Activated naive CD4-positive, alpha-beta T cell treated with anti-CD3 and anti-CD28 coated beads, Interleukin-2, amount 50 U/mL, for 16 hours (primary cell): ENCODE measurements at places on chromosomes 5 and 9.

DNA sequence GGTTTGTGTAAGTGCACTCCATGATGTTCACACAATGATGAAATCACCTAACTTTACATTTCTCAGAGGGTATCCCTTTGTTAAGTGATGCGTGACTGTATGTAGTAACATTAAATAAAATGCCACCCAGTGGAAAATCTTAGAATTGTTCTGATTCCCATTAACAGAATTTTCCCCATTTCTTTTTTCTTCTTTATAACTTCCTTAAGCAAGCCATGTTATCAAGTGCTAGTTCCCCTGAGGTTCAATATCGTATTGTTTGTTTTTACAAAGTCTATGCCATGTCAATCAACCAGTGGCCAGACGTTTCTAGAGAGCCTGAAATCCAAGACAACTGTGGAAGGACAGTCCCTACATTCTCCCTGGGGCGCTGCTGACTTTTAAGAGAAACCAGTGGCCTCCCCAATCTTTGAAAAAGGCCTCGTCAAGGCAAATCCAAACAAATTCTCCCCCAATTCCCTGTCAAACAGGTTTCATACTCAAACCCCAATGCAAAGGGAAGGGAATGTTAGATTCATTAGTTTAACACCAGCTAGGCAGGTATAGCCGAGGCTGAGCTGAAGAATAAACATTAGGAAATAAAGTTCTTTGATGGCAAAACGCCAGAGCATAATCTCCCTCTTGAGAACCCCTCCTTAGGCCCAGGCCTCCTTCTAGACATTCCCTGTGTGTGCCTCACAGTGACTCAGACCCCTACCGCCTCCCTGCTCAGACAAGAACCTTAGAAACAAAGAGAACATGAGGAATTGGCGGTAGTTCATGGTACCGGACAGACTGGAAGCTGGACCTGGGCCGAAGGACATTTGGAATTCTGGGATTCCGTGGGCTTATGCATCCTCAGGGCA is 198.7 kb downstream of the GNA14 start:
- DNase-seq, result no peak

DNA sequence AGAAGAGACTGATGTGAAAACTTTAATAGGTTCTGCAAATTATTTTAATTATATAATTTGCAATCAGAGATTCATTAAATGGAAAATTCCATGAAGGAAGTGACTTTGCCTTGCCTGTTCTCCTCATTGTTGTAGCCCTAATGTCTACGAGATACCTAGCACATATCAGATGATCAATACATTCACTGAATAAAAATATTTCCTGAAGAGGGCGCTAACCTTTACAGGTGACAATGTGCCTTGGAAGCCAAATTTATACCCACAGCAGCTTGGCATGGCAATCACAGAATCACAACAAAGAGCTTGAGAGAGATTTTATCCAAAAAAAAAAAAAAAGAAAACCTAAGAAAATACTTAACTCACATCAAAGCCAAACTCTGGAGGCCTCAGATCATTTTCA is 17.4 kb downstream of the HAUS6 start:
- DNase-seq, result no peak

DNA sequence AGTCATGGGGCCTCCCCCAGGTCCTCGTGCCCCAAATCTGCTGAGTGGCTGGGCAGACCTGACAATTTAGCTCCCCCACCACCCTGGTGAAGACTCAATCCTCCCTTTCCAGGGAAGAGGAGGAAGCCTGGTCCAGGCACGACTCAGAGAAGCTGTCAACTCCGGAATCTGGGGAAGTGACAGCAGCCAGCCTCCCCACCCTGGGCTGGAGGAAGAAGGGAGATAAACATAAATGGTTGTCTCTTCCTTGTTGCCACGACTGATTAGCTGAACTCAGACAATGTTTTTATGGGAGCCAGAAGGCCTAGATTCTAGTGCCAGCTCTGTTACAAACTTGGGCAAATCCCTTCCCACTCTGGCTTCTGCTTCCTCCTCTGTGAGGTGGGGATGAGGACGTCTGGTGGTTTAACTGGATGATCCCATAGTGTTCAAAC is 15.4 kb downstream of the CCDC69 start:
- no peak for DNase-seq

- peak; percentile 30 for DNase-seq
These were observed 661 bp downstream of the NSMF start for GRCh38 chr9:137458194-137459151.

GRCh38 chr5:56598941-56599340 is 216.4 kb upstream of the MAP3K1 start:
- DNase-seq, result no peak

GRCh38 chr9:127300886-127301447 is 36.4 kb downstream of the GARNL3 start:
- DNase-seq, result no peak

DNA sequence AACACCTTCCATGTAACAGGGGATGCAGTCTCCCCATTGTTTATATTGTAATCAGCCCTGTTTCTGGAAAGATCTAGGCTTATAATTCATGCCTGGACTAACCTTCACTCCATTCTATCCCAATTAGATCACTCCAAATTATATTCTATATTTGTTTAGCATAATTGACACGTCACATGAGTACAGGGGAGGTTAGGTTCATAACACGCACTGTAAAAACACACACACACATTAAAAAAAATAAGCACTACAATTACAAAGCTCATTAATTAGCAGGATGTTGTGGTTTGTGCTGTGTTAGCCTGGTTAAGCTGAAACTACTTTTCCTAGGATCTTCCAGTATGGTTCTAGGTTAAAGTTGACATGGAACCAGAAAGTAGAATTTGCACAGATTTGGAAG is 126.0 kb downstream of the MLLT3 start:
- DNase-seq, result no peak

GRCh38 chr5:51651476-51651875 is 268.2 kb downstream of the ISL1 start:
- DNase-seq, result no peak

- no peak for DNase-seq
These were observed 116.5 kb downstream of the SLC1A3 start for GRCh38 chr5:36722900-36723299.

DNA sequence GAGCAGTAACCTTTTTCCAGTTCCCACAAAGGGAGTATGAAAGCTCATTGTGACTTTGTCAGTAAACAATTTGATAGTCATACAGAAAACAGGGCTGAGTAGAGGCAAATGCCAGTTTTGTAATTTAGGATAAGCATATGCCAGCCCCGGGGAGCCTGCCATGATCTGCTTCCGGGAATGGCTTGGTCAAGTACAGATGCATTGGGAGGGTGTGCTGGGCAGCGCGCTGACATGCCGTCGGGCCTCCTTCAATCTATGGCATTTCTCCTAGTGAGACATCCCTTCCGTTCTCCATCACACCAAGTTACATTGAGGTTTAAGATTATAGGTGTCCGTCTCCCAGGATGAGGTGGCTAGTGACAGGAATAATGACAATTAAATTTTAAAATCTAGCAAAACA is 48.6 kb downstream of the GNA14 start:
- DNase-seq, result no peak

- no peak for DNase-seq
These were observed 165.7 kb downstream of the CEMIP2 start for GRCh38 chr9:71602652-71603051.

DNA sequence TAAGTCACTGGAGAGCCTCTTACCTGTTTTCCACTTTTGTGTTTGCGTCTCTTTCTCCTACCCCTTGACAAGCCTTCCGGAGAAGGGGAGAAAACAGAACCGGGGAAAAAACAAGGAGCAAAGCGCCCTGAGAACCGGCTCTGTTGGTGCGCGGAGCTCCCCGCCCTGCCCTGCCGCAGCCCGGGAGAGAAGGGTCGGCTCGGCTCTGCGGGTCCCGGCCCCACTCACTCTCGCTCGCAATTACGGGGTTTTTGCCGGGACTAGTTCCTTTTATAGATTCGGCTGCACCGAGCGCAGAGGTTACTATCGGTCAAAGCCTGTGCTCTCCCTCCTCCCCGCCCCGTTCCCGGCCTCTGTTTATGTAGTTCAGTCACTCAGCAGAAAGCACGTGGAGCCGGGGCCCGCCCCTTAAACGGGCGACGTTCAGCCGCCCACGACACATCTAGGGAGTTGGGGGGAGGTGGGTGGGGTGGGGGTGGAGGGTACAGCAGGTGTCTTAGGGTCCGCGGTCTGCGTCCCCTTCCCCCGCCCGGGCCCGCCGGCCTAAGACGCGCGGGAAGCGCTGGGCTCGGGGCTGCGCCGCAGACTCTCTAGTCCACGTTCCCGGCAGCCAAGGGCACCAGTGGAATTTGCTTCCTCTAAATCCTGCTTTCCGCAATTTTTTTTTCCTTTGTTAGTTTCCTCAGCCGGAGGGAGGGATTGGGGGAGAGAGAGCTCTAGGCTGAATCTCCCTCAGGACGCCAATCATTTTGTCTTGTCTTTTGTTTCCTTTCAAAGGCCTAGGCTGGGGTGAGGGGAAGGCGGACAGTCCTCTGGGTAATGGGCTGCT is at the start of gene ABCA1:
Gene ABCA1, minus strand, starts transcription at position 244 of the 829 bp plus-strand sequence. CDS start 24,476 bp downstream, outside the sequence.
- peak; percentile 74 for DNase-seq

DNA sequence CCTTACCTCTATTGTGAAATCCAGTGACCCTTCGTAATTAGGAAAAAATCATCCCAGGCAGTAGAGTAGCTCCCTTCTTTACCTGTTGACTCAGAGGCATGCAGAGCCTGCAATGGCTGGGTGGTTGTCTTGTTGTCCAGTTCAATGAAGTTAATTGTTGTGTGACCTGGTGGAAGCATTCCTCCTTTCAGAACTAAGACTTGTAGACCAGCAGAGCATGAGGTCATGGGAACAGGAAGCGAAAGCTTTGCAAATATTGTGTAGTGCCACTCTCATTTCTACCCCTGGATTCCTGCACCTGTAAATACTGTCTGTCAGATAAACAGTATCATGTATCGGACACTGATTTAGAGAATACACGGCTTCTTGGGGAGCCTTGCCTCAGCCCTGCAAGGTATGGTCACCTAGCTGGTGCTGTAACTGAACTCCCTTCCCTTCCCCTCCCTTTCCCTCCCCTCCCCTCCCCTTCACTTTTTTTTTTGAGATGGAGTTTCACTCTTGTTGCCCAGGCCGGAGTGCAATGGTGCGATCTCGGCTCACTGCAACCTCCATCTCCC is 5.7 kb upstream of the PRXL2C start:
- DNase-seq, result no peak

- no peak for DNase-seq
These were observed 328.2 kb downstream of the TUSC1 start for GRCh38 chr9:25350011-25350410.

DNA sequence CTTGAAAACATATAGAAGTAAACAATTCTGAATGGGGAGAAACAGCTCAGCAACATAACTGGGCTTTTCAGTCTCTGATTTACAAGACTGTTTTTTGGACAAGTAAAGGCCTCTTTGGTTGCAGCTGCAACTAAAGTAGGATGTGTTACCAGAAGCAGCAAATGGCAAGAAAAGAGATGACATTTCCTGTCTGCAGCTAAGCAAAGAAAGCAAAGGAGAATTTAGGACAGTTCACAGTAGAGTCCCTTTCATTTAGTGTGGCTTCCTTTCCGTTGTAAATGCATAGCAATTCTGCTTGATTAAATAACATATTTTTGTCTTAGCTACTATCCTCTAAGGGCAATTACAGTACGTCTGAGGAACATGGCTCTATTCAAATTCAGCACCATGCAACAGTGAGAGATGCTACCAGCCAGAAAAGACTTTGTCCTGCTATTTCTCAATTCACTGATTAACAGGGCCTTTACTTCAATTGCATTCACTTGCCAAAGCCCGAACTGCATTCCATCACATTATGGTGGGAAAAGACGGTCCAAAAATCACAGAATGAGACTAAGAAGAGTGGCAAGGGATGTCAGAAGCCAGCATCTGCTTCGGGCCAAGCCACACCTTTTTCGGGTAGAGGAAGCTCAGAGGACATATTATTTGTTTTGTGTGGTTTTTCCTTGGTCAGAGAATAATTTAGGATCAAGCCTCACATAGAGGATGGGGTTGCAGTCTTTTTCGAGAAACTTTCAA is 107.7 kb downstream of the SEMA6A start:
- no peak for DNase-seq

GRCh38 chr5:61281686-61282085 is 50.4 kb upstream of the ZSWIM6 start:
- DNase-seq, result no peak

DNA sequence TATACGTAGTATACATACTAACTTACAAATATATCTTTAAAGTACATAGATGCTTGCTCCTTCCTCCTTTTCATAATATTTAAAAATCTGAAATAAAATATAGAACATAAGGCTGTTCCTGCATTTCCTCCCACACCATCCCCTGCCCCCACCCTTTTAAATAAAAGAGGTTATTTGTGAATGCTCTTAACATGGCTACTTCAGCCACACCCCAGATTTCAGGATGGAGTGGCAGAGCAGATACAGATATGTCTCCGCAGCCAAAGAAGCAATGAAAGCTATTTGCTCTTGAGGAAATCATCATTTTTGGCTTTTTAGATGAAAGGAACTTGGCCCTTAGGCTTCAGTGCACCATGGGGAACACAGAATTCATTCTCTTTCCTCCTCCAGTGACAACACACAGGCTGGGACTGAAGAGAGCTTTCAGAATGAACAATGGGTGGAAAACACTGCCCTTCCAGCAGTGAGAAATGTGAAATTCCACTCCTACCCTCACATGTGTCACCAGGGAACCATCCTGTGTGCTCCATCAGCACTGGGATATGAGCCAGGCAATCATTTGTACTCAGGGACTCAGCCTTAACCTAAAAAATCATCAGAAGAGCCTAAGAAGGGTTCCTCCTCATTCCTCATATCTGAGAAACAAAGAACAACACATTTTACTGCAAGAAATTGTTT is 134.3 kb downstream of the PPP2R2B start:
- no peak for DNase-seq

DNA sequence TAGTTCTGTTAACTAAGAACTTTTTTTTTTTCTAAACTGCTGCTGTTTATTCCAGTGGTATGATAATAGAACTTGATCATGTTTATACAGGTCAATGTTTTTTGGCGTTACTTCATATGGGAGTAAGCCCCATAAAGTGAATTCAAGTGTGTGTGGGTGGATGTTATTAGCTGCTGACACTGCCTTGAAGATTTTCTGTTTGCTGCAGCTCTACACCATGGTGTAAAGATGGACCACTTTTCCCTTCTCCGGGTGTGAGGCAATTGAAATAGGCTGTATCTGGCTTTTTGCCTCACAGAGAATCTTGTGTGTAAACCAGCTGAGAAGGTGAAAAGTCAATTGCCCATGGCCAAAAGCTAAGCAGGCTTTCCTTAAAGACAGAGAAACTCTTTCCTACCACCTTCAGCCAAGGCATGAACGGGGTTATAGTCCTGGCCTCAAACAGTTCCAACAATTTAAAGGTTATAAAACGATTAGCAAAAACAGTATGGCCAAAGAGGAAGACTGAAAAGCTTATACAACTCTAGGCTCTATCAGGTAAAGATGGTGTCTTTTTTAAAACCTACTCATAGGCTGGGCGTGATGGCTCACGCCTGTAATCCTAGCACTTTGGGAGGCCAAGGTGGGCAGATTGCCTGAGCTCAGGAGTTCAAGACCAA is 33.9 kb upstream of the ABCA1 start:
- DNase-seq, result no peak

DNA sequence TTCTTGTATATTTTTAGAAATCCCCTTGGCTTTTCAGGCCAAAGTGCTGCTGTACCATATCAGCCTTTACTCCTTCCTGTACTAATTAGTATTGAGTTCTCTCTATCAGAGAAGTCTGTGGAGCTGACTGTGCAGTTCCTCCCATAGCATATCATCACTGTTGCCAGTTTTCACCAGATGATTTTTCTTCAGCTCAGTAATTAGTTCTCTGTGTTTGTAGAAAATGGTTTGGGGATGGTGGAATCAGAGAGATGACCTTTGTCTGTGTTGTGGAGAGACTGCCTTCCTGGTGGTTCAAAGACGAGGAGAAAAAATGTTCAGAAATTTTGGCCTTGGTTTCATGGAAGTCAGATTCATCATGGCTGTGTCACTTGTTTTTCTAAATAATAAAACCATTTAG is 227.5 kb upstream of the ACTBL2 start:
- DNase-seq, result no peak
